Head of caudate nucleus (tissue), 42 donors: ENCODE measurements at places on chromosomes 4 and X.

- no peak for DNase-seq
Measured at GRCh38 chr4:32042486-32043247, 1322.5 kb downstream of the PCDH7 start.

DNA sequence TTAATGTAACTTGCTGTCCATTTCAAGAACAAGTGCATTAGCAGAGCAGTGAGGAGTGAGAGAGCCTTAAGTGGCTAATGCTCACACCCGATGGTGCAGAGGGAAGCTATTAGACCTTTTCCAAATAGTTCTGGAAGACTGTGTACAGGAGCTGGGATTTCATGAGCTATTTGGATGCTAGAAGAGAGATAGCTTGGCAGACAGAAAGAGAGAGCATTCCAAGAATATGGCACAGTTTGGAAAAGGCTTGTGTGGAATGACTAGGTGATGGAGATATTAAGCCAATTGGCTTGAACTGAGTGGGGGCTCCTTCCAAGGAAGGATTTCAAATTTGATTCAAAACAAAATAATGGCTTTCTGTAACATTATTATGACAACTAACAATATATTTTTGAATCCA lies 1097.2 kb upstream of the TENM3 start:
- no peak for DNase-seq

GRCh38 chrX:54748626-54749025 lies 49.4 kb downstream of the ITIH6 start:
- no peak for DNase-seq

DNA sequence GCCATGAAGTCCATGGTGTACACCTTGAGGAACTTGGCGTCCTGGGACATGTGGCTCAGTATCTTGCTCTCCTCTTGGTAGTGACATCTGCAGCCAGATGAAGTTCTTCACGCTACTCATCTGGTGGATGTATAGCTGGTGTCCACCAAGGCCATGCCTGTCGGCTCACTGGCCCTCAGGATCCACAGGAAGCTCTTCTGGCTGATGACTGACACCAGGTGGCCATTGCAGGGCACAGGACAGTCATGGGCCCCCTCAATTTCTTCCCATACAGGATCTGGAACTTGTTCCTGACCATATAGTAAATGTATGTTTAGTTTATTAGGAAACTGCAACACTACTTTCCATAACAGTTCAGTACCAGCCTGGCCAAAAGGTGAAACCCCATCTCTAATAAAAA lies 10.3 kb upstream of the CLCN5 start:
- no peak for DNase-seq

GRCh38 chrX:19613645-19614323 lies 98.5 kb upstream of the MAP3K15 start:
- no peak for DNase-seq

DNA sequence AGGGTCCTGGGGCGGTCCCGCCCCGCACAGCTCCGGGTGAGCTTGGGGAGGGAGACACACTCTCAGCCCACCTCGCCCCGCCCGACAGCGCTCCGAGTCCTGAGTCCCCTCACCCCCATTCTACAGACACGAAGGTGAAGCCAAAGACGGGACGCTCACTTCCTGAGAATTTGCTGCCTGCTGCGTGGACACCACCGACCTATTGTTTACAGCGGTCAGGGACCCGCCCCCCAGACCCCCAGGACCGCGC lies 796 bp upstream of the ZNF141 start:
- DNase-seq = no peak

DNA sequence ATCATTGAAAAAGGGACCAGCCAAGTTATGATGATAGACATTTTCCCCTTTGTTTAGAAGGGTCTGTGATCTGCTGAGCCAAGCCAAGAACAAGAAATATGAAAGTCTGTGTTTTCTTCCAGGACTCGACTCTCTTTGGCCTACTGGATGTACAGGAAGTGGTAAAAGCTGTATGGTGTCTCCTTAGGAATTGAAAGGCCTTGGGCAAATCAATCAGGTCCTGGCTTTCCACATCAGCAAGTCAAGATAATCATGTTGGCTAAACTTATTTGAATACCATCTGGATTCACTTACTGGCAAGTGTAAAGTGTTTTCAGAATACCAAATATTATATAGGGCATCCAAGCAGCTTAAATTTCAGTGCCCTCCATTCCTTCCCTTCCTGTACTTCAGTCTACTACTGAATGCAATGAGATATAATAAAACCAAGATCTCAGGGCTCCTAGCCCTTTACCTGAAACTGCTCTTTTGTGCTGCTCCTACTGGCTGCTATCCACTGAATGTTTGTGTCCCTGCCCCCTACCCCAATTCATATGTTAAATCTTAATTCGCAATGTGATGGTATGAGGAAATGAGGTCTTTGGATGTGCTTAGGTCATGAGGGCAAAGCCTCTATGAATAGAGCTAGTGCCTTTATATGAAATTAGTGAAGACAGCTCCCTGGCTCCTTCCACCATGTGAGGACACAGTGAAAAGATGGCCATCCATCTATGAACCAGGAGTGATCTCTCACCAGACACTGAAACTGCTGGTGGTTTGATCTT lies 578.0 kb downstream of the SPRY1 start:
- no peak for DNase-seq

GRCh38 chr4:3523628-3524221 lies 8.5 kb downstream of the LRPAP1 start:
- no peak for DNase-seq

DNA sequence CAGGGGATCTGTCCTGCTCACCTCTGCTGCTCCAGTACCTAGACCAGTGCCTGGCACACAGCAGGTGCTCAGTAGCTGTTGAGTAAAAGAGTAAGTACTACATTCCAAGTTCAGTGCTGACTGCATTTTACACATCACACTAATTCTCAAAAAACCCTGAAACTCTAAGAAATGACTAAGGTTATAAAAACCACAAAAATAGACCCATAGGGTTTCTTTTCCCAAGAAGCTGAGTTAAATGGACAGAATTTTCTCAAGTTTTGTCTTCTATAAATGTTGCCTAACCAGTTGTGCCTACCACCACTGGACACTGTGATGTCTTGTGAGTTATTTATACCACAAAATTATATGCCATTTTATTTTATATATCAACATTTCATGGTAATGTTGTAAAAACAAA lies 78.9 kb upstream of the RXFP1 start:
- no peak for DNase-seq

- DNase-seq = peak; percentile 20
Measured at GRCh38 chr4:173334891-173335752, 964 bp upstream of the HMGB2 start.

GRCh38 chrX:11702965-11703631 lies 37.4 kb upstream of the ARHGAP6 start:
- no peak for DNase-seq

DNA sequence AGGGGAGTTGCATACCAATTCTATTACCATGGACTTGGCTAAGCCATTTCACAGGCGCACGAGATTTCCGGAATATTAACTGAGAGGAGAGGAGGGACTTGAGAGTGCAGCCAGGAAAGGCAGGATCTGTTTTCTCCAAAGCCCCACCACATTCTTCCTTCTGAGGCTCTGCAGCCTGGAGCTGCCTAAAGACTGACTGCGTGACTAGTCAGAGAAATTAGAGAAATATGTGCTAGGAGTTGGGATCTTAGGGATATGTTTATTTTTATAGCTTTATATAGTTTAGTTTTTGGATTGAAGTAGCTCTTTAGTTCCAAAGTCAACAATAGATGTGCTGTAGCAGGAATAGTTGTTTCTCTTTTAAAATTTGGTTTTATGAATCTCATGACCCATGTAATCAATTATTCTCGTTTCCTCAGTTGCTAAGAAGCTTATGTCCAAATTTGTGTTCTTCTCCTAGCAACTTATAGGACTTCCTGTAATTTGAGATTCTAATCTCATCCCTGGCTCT lies 300.1 kb upstream of the DDX53 start:
- DNase-seq = no peak

GRCh38 chr4:51885363-51885762 lies 42.4 kb downstream of the DCUN1D4 start:
- DNase-seq = no peak

GRCh38 chr4:37389967-37390580 lies 145.5 kb downstream of the NWD2 start:
- peak; percentile 34 for DNase-seq

GRCh38 chr4:15035159-15035558 lies 32.9 kb downstream of the CPEB2 start:
- DNase-seq = no peak

DNA sequence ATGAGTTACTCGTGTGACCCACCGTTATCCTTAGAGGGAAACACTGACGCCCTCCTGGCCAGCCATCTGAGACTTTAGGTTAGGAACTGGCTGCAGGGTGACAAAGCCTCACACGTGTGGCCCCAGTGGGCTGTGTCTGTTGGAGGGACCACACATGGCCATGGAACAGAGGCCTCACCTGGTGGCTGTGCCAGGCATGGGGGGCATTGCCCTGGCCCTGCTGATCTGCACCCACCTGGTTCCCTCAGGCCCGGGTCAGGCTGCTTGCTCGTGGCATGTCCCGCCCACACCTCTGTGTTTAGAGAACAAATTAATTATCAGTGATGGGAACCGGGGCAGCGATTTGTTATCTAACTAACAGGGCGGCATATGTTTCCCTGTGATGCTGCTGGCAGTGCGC lies 100.9 kb upstream of the PSAPL1 start:
- DNase-seq = no peak

DNA sequence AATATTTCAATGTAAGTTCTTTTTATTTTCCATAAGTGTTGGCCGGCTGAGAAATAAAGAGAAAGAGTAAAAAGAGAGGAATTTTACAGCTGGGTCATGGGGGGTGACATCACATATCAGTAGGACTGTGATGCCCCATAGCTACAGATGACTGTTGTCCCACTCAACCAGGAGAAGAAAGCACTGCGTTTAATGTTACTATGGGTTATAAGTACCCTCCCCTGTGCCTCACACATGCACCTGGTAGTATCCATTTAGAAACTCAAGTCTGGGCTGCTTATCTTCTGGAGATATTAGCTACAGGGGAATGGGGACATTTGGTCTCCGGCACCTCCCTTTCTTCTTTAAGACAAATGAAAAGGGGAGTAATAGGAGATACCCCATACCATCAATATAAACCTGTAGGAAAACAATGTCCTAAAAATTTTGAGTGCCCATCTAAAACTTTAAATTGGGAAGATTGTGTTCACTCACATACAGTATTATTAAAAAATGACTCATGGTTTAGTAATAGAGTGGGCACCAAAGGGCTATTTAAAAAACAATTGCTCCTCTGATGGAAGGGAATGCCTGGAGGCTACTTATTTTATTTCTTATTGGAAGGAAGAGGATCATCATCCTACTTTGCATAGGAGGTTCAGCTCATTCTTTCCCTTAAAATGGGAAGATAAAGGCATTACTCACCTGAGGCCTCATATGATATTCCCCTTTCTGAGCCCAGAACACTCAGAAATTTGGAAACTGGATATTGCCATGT lies 18.2 kb downstream of the UGT2B11 start:
- DNase-seq = no peak

DNA sequence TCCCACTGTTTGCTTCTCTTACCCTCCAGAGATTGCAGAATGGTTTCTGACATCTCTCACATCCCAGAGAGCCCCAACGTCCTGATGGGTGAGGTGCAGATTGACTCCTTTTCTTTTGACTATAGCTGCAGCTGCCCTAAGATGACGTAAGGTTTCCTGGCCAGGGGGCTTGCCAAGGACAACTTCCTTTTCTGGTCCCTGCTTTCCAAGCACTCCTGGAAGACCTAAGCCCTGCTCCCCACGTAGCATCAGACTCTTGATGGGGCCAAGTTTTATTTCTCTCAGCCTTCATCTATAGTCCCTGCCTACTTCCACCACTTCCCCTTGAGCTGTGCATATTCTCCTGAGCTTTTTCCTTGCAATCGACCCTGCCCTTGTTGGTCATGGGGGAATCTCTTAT lies 497.7 kb downstream of the IDS start:
- no peak for DNase-seq

- DNase-seq = no peak
Measured at GRCh38 chr4:140110542-140111215, 43.3 kb downstream of the MAML3 start.

DNA sequence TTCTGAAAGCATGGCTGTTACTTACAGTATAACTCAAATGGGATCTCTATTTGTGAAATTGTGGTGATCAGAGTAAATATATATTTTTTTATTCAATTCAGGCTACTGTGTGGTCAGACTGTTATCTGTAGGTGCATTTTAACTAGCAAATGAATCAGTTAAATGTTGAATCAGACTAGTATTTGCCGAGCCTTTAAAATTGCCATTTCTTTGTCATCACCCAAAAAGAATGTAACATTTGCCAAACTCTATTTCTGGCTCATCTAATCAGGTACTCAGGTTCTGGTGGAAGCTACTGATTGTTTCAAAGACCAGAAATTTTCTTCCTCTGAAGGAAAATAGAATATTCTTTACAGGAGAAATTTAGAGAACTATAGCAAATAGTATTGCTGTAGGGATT lies 1.8 kb upstream of the NAA15 start:
- DNase-seq = no peak

- DNase-seq = peak; percentile 64
Measured at GRCh38 chr4:170259631-170260153, 169.9 kb upstream of the AADAT start.

- DNase-seq = peak; percentile 27
Measured at GRCh38 chr4:98996765-98997068, 1.2 kb downstream of the METAP1 start.

GRCh38 chr4:36218121-36218520 lies 26.2 kb downstream of the ARAP2 start:
- no peak for DNase-seq

DNA sequence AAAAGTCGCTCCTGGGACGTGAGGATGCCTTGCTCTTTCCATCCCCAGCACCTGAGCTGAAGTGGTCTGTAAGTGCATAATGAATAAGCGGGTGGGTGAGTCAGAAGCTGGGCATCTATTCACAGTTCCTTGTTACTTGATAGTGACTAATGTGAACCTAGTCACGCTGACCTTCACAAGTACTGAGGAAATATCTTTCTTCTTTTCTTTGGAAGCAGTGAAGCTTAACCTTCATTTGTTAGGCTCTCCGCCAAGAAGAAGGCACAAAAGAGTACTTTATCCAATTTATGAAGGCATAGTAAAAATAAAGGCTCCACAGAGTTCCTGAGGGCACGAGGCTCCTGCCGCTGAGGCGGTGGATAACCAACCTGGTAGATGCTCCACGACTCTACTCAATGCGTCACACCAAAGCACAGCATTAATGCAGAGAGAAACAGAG lies 475.7 kb upstream of the SLIT2 start:
- DNase-seq = no peak

GRCh38 chr4:61933527-61933926 lies 733.4 kb downstream of the ADGRL3 start:
- DNase-seq = no peak

- DNase-seq = no peak
Measured at GRCh38 chr4:81165861-81166430, 49.1 kb downstream of the PRKG2 start.

- no peak for DNase-seq
Measured at GRCh38 chr4:34323549-34324320, 1920.6 kb downstream of the ARAP2 start.

GRCh38 chr4:146191766-146192458 lies 16.4 kb downstream of the LSM6 start:
- DNase-seq = no peak

GRCh38 chrX:5595570-5595969 lies 633.1 kb downstream of the NLGN4X start:
- no peak for DNase-seq
